Esophagus squamous epithelium (tissue), 5 donors: ENCODE measurements at places on chromosomes 3 and 15.

DNA sequence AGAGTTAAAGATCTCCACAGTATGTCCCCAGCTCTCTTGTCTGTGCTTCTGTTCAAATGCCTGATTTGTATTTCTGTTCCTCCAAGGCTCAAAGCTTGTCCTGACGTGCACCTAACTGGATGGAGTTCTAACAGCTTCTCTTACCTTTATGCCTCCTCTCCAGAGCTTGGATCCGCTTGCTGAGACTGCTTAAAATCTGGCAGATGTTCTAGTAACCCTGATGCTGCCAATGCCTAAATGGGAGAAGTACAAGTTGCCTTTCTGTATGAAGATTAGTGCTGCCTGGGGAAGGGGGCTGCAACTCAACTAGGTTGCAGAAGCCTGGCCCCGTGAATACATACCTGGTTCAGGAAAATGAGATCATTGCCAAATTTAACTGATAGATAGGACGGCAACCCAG is 354.5 kb upstream of the KCNMB2 start:
- DNase-seq = no peak

DNA sequence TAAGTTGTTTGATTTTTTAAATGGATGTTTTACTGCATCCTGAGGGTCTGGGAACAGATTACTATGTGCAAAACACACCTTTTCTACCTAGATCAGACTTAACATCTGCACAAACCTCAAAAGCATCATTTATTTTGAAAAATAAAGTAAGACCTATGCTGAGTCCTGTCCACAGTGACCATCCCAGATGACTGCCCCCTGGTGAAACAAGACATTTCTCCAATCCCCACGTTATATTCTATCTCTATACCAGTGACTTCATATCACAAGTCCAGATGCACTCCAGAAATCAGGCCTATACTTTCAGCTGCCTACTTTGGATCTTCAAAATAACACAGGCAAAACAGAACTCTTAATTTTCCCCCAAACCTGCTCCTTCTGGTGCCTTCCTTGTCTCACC is 143.2 kb downstream of the P2RY1 start:
- DNase-seq = no peak

- no peak for DNase-seq
Observed at GRCh38 chr3:194318511-194319161, 32.5 kb downstream of the CPN2 start.

- no peak for DNase-seq
Observed at GRCh38 chr15:59866642-59867041, 137.5 kb upstream of the FOXB1 start.

DNA sequence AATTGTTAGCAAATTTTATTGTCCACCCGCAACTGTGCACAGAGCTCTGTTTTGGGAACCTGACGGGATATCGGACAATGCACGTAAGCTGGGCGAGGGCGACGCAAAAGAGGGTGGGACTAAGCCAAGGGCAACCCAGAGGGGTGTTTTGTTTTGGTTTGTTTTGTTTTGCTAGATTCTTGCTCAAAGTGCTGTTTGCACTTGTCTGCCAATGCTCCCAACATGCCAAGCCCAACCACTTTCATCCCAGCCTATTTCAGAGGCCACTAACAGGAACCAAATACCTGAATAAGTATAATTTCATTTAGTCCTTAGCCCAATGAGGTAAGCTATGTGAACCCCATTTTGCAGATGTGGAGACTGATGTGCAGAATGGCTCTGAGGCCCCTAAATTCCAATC is 9.7 kb upstream of the CMTM7 start:
- DNase-seq = no peak

GRCh38 chr15:100353449-100353848 is 11.7 kb upstream of the ADAMTS17 start:
- DNase-seq = no peak

DNA sequence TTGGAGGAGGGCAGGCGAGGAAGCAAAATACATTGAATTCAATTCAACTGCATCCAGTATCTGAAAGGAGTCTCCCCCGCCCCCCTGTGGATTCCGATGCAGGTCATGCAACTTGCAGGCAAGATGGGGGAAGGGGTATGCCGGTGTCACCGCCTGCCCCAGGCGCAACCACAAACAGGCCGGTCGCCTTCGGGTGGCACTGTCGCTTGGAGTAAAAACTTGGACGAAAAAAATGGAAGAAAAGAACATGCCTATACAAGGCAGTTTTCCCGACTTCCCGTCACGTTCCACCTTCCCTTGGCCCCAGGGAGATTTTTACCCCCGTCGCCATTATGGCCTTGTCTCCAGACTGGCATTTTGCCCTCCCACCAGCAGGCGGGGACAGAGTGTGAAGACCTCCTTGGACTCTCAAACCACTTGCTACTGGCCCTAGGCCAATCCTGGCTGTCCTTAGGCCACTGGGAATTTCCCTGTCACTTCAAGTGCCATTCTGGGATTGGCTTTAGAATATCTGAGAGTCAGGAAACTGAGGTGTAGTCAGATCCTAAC is 1.6 kb upstream of the NTRK3 start:
- no peak for DNase-seq

DNA sequence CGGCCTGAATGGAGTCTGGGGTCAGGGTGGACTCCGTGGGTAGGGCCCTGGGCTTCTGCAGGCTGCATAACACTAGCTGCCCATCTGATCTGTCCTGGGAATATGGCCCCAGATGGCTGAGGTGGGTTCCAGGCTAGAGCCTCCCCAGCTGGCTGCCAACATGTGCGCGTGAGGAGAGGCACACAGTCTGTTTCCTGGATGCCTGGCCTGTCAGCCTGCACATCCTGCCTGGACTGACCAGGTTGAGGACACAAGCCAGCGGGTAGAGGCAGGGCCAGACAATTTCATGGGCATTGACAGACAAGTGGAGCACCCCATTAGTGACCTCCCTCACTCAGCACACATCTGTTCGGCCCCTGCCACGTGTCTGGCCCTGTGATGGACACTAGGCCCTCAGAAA is 29.8 kb upstream of the RPL29 start:
- DNase-seq = no peak

DNA sequence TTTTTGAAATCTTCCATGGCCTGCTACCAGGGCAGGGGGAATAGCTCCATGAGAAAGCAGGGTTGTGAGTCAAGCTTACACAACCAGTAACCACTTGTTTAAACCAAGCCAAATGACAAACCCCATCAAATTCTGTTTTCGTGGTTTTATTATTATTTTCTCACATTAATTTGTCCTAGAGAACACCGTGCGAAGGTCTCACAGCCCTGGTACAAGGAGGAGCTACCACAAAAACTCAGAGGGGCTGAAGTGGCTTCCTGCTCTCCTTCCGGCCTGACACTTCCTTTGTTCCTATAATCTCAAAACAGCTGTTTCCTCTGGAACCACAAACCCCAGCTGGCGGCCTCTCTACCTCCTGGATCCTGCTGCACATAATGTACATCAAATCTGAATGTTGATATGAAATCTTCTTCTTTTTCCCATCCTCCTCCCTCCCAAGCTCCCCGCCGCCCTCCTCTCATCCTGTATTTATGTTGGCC is 375.9 kb downstream of the MCTP2 start:
- no peak for DNase-seq

- DNase-seq = no peak
Observed at GRCh38 chr3:55562700-55563099, 75.6 kb upstream of the WNT5A start.

DNA sequence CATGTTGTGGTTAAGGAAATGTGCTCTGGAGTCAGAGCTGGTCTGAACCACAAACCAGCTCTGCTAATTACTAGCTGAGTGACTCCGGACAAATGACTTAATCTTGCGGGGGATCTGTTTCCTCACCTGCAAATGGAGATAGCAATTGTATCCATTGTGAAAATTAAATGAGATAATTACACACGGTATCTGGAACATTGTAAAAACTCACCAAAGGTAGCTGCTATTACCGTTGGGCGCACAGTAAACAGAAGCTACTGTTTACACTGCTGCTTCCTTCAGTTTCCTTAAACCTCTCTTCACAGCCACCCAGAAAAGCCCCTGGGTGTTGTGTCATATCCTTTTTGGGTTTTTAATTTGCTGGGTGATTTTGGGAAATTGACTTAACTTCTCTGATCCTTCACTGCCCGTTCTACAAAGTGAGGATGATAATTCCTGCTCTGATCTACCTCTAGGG is 107.8 kb downstream of the MEGF11 start:
- DNase-seq = no peak

GRCh38 chr15:96171853-96172296 is 158.6 kb upstream of the NR2F2 start:
- DNase-seq = no peak

GRCh38 chr3:45554006-45554666 is 40.4 kb upstream of the LIMD1 start:
- DNase-seq = no peak

GRCh38 chr3:59451800-59452746 is 402.2 kb upstream of the CFAP20DC start:
- no peak for DNase-seq

DNA sequence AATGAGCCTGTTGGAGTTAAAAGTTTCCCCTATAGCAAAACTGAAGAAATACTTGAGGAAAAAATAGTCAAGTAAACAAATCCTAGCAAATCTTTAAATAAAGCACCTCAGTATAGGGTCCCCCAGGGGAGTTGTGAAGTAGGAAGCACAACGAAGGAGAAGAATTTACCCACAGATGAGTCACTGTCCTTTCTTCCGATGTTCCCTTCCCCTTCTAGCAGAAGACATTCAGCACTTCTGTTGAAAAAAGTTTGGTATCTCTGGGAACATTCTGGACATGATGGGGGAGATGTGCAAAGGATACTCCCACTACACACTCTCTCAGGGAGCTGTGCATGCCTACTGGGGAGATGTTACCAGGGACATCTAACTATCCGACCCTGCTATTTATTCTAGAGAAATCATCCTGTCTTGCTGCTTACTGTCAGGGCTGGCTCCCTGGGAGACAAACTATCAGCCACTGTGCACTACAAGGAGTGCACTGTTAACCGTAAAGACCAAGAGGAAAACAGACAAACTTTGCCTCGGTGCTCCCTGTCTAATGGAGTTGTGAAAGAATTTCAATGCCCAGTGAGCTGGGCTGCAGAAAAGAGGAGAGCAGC is 93.8 kb downstream of the RFTN1 start:
- DNase-seq = no peak

GRCh38 chr3:129974564-129974832 is at the start of gene TRH:
Gene TRH, plus strand, starts transcription at chr3:129974720. Its CDS starts 1,097 bp downstream, at chr3:129975817.
- DNase-seq = no peak

DNA sequence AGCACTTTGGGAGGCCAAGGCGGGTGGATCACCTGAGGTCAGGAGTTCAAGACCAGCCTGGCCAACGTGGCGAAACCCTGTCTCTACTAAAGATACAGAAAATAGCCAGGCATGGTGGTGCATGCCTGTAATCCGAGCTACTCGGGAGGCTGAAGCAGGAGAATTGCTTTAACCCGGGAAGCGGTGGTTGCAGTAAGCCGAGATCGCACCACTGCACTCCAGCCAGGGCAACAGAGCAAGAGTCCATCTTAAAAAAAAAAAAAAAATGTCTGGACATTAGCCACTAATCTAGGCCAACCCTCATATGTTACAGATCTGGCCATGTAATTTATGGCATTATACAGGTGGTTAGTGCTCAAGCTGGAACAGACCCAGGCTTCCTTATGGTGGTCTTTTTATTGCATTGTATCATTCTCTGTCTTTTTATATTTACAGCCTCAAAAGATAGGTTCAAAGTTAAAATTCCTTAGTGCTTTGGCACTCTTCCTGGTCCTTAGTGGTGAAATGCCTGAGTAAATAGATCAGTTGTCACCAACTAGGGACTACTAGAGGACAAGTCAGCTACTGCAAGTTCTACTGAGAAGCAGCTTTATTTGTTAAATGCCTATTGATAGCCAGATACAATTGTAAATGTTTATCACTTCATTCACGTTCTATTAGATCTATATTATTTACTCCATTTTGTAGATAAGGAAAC is 16.0 kb downstream of the STARD9 start:
- no peak for DNase-seq

DNA sequence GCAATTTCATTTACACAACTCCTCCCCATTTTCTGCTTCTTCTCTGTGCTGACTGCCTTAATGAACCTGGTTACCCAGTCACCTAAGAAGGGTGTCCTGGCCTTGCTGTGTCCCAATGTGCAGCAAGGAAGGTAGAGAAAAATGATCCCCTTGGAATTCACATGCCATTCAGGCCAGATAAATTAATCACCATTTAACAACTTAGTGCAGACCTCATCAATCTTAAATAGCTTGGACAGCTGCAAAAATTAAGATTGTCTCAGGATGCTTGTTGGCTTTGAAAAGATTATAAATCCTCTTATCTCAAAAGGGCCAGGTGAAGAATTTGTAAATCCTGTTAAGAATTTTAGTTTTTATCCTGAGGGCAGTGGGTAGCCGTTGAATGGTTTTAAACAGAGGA is 9.7 kb upstream of the CDV3 start:
- no peak for DNase-seq

DNA sequence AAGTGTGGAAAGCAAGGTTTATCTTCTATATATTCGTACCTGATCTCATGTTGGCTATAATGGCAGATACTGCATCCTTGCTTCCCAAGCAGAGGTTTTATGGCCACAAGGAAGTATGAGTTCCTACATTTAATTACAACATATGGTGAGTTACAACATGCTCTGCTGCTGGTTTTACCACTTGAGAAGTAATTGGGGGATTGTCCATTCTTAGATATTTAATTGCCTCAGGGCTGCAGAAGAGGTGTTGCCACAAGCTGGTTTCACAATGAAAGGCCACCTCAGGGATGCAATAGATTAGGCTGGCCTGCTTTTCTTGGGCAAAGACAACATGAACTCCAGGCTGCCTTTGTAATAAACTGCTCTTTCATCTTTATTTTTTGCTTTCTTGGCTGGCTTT is 48.6 kb downstream of the RAP2B start:
- no peak for DNase-seq

DNA sequence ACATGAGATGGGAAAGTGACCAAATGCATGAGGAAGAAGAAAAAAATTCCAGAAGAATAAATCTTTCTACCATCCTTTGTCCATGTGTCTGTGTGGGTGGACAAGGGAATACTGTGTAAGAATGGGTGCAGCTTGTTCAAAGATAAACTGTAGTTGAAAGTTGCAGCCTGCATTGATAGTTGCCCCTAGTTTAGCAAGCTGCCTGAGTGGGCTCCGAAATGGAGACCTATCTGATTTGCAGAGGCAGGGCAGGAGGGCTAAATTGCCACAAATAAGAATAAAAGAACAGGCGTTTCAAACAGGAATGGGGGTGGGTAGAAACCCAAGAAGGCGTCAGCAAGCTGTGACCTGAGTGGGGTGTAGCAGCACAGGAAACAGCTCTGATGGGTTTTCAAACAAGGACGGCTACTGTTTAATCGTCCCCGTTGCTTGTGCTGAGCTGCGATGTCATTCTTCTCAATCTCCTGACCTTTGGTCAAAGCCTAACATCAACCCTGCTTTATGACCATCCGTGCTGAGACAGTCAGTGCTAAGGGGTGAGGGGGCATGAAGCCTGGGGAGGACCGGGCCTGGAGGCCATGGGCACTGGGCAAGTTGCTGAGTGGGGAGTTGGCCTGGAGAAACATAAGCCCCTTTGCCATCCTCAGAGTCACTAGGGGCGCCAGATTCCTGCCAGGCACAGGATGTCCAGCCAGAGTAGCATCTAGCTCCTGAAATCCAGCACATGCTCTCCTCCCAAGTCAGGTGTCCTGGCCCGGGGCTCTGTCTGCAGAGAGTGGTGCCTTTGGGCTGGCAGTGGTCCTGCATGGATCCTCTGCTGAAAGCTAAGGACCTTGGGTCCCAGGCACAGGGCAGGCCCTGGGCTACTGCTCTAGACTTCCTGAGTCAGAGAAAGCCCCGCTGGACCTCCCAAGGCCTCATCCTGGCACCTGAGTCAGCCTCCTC is 19.2 kb upstream of the C15orf39 start:
- DNase-seq = no peak
